ENCODE measurements at places on chromosomes 1 and 21.

DNA sequence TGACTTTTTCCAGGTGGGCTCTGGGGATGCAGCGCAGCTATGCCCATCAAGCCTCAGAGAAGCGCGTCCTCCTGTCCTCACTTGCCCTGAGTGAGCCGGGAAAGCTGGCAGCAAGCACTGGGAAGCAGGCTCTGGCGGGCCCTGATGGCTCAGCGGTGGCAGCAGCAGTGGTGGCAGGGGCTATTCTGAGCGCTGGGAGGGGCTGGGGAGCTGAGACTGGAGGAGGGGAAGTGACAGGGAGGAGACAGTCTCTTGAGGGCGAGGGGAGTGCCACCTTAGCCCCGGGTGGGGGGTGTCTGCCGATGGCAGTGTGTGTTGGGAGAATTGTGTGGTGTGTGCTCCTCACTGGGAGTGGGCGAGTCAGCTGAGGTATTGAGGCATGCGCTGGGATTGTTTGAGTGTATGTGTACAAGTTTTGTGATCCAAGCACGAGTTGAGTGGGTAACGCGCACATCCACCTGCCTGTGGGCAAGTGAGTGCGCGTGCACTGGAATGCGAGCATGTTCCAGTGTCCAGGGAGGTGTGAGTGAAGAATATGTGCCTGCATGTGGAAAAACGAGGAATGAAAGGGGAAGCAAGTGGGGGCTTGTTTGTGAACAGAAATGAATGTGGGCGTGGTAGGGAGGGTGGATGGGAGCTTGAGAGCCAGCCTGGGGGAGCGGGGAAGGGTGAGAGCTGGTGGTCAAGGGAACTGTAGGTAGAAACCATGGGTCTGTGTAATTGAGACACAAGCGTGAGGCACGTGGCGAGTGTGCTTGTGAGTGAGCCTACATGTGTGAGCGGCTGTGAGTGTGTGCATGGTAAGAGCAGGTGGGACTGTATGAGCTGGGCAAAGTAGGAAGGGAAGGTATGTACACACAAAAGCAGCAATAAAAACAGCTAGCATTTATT is 2.9 kb upstream of the FOXO6 start:
- no peak for DNase-seq

GRCh38 chr1:195954848-195955247 is 653.4 kb downstream of the KCNT2 start:
- no peak for DNase-seq

GRCh38 chr1:30660241-30660640 is 63.1 kb downstream of the MATN1 start:
- DNase-seq, result no peak

GRCh38 chr1:46399307-46399706 is 5.2 kb downstream of the FAAH start:
- no peak for DNase-seq

- DNase-seq, result no peak
Observed at GRCh38 chr1:76170084-76170483, 95.5 kb downstream of the ST6GALNAC3 start.

- DNase-seq, result no peak
Observed at GRCh38 chr1:2639203-2639602, 6.4 kb upstream of the MMEL1 start.

GRCh38 chr1:235504122-235504493 is at the start of gene B3GALNT2:
Gene B3GALNT2 (minus strand): TSS chr1:235504452. CDS start chr1:235504252, 200 bp downstream.
- peak; percentile 77 for DNase-seq

- DNase-seq, result no peak
Observed at GRCh38 chr1:157181258-157181657, 43.1 kb upstream of the ETV3 start.

DNA sequence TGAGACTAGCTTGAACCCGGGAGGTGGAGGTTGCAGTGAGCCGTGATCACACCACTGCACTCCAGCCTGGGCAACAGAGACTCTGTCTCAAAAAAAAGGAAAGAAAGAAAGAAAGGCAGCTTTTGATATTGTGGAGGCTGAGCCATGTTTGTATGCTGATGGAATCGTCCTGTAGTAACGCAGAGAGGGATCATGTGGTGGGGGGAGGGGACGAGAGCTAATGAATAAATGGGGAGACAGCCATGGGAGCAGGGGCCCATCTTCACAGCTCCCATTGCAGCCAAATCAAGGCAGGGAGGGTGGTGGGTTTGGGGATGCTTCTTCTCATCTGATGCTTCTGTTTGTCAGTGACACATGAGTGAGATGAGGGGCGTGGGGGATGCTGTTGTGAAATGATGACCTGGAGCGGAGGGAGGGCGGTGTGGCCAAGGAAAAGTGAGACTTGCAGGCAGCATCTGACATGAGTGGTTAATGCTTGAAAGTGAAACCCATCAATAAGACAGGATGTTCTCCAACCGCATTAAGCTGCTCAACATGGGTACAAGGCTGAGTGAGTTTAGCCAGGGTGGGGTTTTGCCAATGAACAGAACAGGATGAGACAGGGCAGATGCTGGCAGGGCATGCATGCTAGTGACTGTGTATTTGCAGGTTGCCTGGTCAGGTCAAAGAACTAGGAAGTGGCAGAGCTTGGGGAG is 16.7 kb downstream of the SPATA21 start:
- DNase-seq, result no peak

DNA sequence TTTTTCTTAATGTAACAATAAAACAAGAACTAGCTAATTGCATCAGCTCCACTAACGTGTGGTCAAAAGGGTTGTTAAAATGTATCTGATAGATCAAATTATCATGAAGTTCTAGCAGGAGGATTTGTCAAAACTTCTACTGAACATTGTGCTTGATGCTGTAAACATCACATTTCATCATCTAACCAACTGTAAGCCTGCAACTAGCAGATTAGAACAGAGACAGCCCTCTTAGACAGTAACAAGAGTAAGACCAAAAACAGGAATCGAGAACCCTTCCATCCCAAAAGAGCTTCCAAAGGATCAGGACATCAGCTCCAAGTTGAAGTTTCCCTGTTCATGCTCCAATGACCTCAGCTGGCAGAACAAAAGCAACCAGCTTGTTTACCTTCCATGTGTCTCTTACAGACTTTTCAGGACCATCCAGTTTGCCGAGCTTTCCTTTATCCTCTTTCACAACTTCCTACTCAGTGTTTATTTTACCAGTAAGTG is 44.6 kb downstream of the NIBAN1 start:
- peak; percentile 65 for DNase-seq

GRCh38 chr21:36188937-36189336 is 32.3 kb downstream of the DOP1B start:
- no peak for DNase-seq

DNA sequence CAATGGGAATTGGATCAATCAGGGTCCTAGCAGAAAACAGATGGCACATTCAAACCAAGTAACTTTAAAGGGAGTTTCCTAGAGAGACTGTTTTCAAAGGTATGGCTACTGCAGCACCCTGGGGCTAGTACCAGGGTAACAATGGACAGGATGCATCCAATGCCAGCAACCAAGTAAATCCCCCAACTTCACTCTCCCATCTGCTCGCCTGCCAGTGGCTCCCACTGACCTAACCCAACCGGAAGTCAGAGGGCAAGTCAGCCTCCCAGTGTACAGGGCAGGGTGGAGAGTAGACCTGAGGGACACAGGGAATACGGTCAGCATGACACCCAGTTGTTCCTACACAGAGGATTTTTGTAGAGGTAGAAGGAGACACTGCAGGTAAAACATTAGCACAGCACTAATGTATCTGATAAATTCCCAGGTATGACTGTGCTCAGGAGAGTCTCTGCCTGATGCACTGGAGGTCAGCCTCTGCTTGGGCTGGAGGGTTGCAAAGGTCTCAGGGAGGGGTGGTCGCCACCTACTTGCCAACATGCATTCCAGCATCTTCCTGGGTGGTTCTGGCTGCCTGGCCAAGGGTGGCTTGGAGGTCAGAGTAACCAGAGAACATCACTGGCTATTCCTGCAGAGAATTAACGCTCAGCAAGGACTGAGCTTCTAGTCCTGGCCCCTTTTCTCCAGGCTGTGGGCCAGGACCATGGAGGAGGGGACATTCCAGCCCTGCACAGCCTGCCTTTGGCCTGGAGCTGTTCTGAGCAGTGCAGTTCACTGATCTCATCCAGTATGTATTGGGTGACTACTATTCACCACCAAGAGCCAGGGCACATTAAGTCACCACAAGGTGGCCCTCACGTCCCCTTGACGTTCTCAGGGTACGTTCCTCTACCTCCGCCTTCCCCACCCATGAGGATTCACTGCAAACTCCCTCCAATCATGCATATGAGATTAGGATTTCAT is 5.1 kb upstream of the GJA4 start:
- no peak for DNase-seq

DNA sequence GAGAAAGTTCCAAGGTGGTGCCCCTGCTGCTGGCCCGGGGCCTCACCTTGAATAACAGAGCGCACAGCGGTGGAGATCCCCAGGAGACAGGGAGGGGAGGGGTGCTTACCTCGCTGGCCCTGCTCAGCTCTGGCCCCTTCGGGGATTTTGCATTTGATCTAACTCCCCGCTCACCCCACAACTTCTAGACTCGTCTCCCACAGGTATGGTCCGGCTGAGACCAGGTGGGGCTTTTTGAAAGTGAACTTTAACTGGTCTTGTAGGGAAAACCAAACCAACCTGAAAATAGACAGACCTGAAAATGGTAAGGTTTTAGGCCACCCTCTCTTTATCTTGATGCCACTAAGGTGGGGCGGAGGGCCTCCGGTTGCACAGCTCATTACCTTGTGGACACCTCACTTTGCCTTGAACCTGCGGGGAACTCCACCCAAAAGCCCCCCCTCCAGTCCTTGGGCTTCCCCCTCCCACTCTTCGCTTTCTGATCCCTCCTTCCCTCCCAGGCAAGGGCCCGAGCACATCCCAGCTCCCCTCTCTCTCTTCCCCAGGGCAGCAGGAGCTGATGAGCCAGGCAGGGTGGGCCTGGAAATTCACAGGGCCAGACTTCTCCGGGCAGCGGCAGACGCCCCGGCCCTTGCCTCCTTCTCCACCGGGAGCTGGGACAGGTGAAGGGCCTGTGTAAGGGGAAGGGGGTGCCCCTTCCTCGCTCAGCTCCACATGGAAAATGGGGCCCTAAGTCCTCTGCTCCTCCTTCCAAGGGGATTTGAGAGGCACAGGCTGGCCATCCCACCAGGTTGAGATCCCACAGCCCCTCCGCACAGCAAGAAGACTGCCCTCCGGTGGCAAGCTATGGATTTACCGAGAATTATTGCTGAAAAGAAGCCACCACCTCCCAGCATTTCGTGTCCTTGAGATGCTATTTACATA is 16.1 kb downstream of the TNFRSF8 start:
- DNase-seq, result peak; percentile 9

DNA sequence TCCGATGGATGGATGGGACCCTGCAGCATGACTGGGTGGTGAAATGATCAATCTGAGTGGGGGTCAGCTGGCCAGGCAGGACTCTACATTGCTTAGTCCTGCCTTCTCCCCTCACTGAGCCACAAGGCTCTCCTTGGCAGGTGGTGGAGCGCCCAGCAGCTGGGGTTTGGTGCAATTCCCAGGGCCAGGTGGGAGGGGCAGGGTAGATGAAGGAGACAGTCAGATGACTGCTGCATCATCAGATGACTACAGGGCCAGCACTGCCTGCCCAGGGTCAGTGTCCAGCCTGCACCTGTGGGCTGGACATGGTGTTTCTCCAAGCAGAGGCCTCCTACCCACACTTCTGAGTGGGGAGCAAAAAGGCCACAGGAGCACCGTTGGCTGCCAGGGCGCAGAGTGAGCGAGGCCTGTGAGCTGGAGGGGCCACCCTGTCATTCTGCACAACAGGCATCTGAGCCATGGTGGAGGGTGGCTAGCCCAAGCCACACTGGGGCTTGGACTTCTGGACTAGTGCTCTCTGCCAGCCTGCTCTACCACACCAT is 103.9 kb upstream of the EDN2 start:
- DNase-seq, result no peak

- no peak for DNase-seq
Observed at GRCh38 chr1:4303303-4303702, 351.1 kb upstream of the AJAP1 start.

DNA sequence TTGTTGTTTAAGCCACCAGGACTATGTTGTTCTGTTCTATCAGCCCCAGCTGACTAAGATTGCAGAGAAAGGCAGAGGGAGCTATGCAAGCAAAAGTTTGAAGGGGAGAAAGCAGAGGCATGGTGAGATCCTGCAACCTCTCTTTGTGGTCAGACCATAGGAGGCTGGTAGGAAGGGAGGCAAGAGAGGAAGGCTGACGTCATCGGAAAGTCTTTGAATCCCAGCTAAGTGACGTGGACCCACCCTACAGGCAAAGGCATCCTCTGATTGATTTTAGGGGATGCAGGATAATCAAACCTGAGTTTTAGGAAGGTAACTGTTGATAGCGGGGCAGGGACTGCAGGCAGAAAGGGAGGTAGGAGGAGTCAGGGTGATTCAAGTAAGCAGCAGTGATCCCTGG is 23.3 kb upstream of the TNNI1 start:
- DNase-seq, result no peak

DNA sequence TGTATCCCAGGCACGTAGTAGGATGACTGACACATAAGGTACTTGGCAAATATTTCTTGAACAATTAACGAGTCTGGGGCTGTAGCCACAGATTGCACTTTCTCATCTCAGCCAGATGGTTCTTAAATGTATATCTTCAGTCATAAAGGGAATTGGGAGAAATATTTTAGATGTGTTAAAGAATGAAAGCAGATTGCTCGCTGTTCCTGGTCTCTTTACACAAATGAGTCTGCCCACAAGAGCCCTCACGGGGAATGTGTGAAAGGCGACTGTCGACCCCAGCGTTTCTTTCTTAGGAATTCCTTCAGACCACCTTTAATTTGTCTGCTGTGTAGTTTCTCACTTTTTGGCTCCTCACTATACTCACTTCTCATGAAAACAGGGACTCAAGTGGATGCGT is 725 bp downstream of the MT1HL1 start:
- DNase-seq, result no peak

GRCh38 chr1:89576013-89576412 is 51.4 kb downstream of the LRRC8B start:
- no peak for DNase-seq

GRCh38 chr1:39157304-39157703 is 47.2 kb upstream of the MACF1 start:
- no peak for DNase-seq

DNA sequence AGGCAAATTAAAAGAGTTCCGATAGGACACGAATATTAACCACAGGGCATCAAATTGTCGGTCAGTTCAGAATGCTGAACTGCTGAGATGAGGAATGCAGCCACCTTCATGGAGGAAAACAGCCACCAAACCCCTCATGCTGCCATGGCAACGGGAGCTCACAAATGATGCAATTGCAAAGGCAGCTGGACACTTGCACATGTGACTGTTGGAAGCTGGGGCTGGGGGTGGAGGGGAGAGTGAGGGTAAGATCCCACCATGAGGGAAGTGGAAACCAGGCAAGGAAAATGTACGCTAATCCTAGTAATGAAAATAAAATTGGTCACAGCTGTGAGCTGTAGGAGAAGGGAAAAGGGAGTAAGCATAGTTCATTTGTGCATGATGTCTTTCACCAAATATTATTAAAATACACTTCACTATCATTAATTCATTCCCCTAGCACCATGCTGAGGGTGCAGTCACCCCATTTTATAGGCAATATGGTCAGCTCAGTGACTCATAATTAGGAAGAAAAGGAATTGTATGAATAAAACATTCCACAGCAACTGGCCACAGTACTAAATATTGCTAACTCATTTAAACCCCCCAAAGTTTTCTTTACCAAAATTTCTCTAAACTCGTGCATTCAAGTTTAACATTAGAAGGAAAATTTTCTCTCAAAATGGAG is 15.3 kb downstream of the BECN2 start:
- DNase-seq, result no peak

GRCh38 chr21:41068496-41068895 is 99.5 kb upstream of the BACE2 start:
- DNase-seq, result no peak
